Foreskin keratinocyte (primary cell): ENCODE measurements at places on chromosomes 2 and 18. TPM values are rescaled to one million over a fixed set of nuclear protein-coding genes. Genes with fewer than 3 reads are reported as not detected.

GRCh38 chr2:138113871-138114525 lies 149.7 kb downstream of the HNMT start:
- no peak for DNase-seq

DNA sequence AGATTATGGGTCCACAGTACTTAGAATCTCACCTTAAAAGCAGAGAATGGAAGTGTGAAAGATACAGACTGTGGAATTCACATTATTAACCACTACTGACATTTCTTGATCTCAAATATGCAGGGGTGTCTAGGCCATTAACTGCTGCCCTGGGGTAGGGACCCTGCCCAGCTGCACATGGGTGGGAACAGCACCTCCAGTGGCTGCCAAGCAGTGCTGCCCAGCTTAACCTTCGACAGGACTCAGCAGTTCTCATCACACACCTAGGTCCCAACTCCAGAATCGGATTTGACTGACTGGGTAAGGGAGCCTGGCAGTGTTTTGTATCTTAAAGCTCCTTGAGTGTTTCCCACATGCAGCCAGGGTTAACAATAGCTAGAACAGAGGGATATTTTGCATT lies 14.9 kb downstream of the ERFE start:
- DNase-seq, result no peak

DNA sequence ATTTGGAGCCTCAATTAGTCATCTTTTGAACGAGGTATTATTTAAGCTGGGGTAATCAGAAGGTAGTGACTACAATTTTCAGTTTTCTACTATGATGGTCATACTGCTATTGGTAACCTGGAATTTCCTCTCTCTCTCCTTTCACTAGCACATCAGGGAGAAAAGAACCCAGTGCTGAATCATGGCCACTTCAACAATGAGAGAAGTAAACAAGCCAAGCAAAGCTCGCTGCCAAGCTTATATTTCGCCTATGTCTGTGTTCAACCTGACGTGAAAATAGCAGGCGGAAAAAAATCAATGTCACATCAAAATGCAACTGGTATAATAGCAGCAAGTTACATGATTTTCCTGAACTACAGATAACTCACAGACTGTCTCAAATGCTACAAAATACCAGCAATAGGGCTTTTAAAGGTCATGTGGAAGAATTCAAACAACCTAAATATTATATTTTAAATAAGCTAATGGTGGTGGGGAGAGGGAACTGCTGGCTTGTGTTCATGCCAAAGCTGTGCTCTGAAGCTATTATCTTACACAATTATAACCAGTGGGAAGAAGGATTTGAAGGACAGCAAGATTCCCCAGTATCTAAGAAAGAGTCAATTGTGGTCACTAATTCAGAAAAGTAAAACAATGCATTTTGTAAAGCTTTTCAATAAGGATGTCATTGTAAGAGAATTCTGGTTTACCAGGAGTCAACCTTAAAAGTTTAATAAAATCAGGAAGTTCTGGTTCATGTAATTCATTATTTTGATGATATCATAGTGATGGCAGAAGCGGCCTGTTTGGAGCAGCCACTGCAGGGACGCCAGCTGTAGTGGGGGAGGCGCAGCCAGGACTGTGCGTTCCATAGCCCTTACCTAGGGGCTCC lies 38.0 kb downstream of the RNF152 start:
- peak; percentile 16 for DNase-seq

GRCh38 chr18:47831351-47831750 lies 99.1 kb downstream of the SMAD2 start:
- no peak for DNase-seq

DNA sequence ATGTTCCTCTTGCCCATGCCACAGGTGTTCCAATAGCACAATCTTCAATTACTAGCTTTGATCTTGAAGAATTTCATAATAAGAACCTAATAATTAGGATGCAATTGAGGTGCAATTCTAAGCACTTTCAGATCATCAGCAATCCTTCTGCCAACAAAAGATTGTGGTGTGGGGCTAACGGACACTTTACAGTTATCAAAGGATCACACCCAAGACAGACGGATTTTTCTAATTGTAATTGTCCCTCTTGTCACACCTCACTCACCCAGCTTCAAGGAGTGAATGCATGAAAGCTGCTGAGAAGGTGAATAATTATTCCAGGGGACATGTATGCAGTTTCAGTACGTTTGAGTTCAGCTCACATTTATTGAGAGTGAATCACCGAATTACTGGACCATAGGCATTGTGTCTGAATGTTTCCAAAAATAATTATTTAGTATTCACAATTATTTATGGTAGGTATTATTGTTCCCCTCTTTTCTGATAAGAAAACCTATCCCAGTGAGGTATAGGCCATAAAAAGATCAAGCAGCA lies 438.5 kb upstream of the TRIB2 start:
- DNase-seq, result no peak

DNA sequence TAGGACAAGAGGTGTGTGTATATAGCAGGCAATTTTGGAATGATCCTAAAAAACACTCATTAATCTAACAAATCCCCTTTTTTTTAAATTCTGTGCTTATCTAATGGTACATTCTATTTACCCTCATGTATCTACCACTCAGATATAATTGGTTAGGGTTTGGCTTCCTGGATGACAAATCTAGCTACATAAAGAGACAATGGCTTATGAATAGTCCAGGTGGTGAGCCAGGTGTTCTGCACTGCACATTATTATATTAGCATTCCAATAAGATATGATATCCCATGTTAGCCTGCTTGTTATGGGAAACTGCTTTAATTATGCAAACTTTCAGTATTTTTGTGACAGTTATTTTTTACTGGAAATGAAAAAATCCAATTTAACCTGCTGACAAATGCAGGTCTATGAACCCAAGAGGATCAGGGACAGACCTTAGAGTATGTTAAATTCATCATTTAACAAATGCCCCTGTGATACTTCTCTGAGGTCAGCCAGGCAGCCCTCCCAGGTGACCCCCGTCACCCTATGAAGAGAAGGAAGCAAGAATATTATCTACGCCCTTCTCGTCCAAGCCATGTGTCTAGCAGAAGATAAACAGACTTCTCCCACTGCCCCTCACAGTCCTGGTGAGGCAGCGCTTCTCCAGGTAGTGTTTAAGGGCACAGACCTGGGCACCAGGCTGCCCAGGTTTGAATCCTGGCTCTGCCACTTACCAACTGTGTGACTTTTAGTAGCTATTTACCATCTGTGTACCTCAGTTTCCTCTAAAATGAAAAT lies 83.0 kb downstream of the ADD2 start:
- DNase-seq, result no peak

DNA sequence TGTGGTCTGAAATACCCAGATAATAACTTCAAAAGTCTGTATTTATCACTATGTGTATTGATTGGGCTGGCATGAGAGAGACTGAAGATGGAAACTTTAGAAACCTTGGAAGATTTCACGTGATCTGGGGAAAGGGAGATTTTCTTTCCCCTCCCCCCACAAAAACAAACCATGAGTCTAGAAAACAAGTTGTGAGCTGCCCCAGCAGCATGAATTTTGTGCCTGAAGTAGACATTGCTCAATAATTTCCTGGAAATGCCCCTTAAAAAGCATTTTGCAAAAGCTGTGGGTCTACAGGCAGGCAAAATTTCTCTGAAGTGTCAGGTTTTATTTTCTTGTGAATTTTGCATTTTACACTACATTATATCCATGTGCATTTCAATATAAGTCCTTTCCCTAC lies 101.8 kb downstream of the ETAA1 start:
- DNase-seq, result no peak

DNA sequence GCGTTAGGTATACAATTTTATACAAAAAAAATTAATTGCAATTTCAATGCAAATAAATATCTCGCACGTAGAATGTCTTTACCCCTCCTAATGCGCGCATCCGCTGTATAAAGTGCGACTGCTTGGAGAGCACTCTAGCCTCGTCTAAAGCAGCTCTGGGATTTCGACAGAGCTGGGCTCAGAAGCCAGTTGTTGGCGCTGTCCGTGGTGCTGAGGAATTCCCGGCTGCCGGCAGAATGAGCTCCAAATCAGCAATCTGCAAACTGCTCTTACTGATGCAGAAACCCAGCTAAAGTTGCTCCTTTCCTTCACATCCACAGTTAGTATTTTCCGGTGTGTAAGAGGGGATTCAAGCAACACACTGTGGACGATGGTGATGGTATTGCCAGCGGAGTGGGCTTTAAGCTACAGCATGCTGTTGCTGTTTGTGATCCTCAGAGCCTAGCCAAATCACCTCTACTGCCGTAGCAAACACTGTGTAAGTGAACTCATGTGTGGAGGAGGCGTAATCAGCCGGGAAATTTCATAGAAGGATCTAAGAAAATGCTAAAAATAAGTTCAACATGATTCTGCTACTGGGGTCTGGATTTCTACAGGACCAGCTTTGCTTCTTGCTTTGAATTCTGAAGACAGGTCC lies at the start of gene VWC2L:
VWC2L (plus strand) TSS at position 137 of the 637 bp plus-strand sequence. CDS start 3,140 bp downstream, outside the sequence.
- peak; percentile 66 for DNase-seq

- DNase-seq, result no peak
These were observed 53.2 kb upstream of the CUL3 start for GRCh38 chr2:224638301-224638823.

- no peak for DNase-seq
These were observed 32.4 kb upstream of the ACYP2 start for GRCh38 chr2:54083021-54083420.

Gene UPP2
- not detected in 2 replicates for polyA plus RNA-seq

Gene CMPK2
- 5.8 and 8.2 TPM in 2 replicates for polyA plus RNA-seq

Gene CLIP4
- polyA plus RNA-seq, result 9.5 and 9.6 TPM in 2 replicates
